Keratinocyte (primary cell): ENCODE measurements at places on chromosomes 7 and 10.
A peak's percentile ranks its signal among the peaks of the same experiment; 100 is the strongest.

DNA sequence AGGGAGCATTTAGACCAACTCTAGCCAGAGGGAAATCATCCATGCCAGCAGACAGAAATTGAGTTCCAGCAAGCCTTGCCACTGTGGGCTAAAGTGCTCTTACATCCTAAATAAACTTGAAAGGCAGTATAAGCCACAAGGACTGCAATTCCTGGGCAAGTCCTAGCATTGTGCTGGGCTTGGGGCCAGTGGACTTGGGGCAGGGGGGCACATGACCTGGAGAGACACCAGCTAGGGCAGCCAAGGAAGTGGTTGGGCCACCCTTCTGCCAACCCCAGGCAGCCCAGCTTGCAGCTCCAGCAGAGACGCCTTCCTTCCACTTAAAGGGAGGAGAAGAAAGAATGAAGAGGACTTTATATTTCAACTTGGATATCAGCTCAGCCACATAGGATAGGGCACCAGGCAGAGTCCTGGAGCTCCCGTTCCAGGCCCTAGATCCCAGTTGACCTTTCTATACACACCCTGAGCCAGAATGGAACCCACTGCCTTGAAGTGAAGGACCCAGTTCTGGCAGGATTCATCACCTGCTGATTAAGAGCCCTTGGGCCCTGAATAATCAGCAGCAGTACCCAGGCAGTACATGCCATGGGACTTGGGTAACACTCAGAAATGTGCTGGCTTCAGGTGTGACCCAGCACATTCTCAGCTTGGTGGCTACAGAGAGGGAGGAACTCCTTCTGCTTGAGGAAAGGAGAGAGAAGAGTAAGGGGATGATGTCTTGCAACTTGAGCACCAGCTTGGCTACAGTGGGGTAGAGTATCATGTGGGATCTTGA, 153.0 kb downstream of the GNAI1 start:
- no peak for DNase-seq

DNA sequence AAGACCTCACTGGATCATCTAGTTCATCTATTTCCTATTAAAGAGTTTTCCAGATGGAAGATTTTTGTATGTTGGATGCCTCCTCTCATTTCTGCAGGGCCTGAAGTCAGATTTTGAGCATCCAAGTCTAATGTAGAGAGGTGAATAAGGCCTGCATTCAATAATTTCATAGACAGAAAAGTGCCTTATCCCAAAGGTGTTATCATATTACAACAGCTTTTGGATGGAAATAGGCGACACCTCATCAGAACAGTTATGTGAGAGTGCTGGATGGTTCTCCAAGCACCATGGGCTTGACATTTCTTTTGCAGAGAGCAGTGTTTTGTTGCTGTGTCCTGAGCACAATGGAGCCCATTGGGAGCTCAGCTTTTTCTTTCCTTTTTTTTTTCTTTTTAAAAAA, 162.4 kb upstream of the MEOX2 start:
- DNase-seq, result no peak

GRCh38 chr10:74282151-74282847, 131.3 kb downstream of the ADK start:
- DNase-seq, result no peak

GRCh38 chr10:79490400-79491142, 21.8 kb upstream of the EIF5AL1 start:
- no peak for DNase-seq

DNA sequence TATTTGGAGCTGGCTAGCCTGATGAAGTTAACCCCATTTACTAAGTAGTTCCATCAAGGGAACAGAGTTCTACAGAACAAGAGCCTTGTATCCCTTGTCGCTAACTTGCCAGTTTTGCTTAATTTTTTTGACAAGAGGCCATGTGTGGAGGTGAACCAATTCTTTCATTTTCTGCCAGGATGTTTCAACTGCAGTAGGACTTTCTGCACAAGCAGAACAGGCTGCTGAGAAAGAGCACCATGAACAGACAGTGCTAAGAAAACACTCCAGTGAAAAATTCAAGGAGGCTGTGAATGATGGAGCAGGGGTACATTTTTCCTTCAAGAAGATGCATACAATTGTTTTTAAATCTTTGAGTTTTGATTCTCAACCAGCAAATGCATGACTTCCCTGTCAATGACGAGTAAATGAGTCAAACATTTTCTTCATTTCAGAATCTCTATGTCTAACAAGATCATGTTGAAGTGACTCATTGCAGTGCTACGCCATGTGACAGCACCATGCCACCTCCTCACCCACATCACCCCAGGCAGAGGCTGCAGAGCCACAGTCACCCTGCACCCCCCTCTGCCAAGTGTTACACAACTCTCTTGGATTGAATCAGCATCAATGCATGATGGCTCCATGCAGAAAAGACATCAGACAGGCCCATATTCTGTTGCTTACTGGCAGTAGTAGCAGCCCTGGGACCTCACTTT, 193.1 kb downstream of the COBL start:
- DNase-seq, result peak; percentile 94

- no peak for DNase-seq
Observed at GRCh38 chr10:17003151-17003550, 126.5 kb downstream of the CUBN start.

- no peak for DNase-seq
Observed at GRCh38 chr7:131471250-131472004, 85.0 kb downstream of the PODXL start.

DNA sequence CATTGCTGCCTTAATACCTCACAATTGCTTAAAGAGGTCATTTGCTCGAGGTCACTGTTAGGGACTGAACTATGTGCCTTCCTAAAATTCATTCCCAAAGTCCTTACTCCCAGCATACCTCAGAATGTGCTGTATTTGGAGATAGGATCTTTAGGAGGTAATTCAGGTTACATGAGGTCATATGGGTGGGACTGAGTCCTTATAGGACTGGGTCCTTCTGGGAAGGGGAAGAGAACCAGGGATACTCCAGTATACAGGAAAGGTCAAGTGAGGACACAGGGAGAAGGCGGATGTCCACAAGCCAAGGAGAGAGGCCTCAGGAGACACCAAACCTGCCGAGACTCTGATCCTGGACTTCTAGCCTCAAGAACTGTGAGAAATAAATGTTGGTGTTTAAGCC, 253.3 kb downstream of the PRPF18 start:
- no peak for DNase-seq

GRCh38 chr10:35409094-35409582, 72.8 kb downstream of the CCNY start:
- peak; percentile 57 for DNase-seq

- DNase-seq, result no peak
Observed at GRCh38 chr7:66296557-66296956, 91.4 kb downstream of the TPST1 start.

GRCh38 chr10:33271969-33272583, 62.4 kb downstream of the NRP1 start:
- DNase-seq, result no peak

GRCh38 chr7:70582927-70583895, 548.7 kb upstream of the GALNT17 start:
- no peak for DNase-seq

DNA sequence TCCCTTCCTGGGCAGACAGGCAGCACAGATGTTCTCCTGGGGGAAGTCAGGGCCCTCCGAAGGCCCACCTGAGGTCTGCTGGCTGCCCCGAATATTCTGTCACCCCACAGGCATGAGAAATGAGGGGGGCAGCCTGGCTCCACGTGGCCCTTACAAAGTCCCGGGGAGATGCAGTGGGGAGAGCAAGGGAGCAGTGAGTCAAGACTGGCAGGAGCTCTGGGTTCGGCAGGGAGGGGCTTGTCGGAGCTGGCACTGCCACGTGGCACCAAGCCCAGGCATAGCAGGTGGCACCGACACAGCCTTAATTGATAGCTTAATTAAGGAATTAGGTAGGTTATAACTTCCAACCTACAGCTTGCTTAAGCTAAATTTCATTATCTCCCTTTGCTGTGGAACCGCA, 163.9 kb downstream of the USP6NL start:
- no peak for DNase-seq

GRCh38 chr7:103793614-103794013, 195.8 kb downstream of the RELN start:
- no peak for DNase-seq

DNA sequence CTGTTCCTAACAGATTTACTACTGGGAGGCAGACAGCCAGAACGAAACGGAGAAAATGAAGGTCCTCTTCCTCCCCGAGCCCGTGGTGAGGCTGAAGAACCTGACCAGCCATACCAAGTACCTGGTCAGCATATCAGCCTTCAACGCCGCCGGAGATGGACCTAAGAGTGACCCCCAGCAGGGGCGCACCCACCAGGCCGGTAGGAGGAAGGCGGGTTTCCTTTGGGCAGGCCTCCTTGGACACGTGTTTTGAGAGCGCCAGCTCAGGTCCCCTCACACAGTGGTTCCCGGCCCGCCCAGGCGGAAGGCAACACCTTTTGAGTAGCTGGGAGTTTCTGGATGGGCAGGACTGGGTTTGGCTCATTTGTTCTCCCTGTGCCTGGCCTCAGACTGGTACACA, 474.0 kb upstream of the FOXK1 start:
- DNase-seq, result no peak
